ENCODE measurements at places on chromosomes 3 and 15.

- no peak for DNase-seq
Observed at GRCh38 chr3:124787476-124788195, 57.4 kb downstream of the UMPS start.

GRCh38 chr3:7282988-7283387 is 422.1 kb downstream of the GRM7 start:
- DNase-seq: no peak

GRCh38 chr3:43249405-43249804 is 36.9 kb upstream of the SNRK start:
- no peak for DNase-seq

DNA sequence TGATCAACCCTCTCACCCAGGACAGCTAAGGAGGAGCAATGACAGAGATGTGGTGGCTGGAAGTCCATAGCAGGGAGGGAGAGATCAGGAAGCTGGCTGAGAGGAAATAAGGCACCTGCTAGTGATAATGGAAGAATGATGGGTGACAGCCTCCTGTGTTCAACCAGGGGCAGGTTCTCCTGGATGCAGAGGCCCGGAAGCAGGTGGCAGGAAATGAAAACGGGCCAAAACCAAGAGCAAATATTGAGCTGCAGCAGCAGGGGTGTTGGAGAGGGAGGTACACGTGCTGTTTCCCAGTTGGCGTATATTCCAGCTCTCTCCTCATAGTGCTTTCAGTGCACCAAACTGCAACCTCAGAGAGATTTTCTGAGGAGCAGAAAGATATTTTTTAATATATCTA is 213.4 kb upstream of the TBL1XR1 start:
- no peak for DNase-seq

- peak; percentile 47 for DNase-seq
Observed at GRCh38 chr3:156643729-156644389, 30.5 kb upstream of the TIPARP start.

DNA sequence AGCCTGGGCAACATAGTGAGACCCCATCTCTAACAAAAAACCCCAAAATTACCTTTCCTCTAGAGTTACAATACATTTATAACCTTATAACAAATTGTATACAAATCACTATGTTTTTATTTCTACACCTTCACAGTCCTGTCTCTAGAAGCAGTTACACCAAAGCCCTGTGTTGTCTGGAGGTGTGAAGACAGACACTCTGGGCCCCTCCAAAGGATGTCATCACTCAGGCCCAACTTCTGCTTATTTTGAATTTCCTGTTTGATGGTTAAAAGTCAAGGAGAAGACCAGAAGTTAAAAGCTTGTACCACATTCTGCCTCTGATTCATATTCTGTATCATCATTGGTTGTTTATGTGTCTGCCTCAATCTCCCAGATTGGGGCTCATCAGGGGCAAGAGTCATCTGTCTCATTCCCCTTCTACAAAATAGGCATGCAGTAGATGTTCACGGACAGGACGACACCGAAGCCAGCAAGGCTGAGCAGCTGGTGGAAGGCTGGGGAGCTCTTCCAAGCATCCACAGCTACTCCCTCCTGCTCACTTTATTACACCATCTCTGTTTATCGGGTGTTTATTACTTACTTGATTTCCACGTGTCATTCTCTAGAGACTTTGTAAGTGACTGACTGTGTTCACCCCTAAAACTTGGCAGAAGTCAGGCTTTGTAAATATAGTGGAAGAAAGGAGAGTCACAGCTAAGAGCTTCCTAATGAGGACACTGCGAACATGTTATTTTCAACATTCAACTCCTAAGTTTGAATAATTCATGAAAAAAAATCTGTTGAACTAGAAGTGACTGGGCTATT is 136.8 kb upstream of the ANKRD28 start:
- DNase-seq: no peak

DNA sequence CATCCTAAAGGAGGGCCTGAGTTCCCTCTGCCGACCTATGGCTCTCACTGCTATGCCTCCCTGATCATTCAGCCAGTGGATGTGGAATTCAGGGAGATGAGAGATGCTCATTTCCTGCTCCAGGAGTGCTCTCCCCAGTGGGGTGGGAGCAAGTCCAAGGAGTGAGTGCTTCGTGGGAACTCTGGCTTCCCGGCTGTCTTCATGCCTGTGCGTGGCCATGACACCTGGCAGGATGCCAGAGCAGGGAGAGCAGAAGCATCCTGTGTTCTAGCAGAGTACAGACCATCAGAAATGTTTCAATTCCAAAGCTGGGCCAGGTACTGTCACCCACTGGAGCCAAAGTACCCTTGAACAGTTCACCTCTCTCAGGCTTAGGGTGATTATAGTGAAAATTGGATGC is 45.1 kb downstream of the APH1B start:
- DNase-seq: no peak
